Occipital lobe (tissue), 3 donors: ENCODE measurements at places on chromosomes 3 and 15.

- no peak for DNase-seq
Measured at GRCh38 chr3:172444821-172445220, 3.4 kb downstream of the GHSR start.

DNA sequence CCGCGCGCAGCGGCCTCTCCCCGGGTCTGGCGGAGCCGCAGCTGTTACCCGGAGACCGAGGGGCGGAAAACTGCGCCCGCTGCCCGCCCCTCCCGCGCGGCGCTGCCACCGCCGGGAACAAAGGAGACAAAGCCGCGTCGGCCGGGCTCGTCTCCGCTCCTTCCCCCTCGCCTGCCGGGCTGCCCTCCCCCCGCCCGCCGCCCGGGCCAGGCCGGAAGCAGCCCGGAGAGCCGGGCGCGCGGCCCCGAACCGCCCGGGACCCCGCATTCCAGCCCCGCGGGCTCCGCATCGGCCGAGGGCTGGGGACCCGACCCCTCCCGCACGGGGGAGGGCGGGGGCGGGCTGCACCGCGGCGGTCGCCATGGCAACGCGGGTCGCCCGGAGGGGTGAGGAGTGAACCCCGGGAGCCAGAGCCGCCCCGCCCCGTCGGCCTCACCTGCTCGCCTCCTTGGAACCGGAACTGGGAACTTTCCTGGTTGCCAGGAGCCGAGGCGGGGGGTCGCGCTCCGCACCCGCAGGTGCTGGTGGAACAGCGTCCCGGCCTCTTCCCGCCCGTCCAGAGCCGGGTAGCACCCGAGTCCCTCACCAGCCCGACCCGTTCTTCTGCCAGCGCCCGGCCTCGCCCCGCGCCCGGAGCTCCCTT is 448 bp downstream of the PLXNB1 start:
- DNase-seq: peak; percentile 44

- DNase-seq: no peak
Measured at GRCh38 chr3:55895897-55896566, 408.9 kb upstream of the WNT5A start.

DNA sequence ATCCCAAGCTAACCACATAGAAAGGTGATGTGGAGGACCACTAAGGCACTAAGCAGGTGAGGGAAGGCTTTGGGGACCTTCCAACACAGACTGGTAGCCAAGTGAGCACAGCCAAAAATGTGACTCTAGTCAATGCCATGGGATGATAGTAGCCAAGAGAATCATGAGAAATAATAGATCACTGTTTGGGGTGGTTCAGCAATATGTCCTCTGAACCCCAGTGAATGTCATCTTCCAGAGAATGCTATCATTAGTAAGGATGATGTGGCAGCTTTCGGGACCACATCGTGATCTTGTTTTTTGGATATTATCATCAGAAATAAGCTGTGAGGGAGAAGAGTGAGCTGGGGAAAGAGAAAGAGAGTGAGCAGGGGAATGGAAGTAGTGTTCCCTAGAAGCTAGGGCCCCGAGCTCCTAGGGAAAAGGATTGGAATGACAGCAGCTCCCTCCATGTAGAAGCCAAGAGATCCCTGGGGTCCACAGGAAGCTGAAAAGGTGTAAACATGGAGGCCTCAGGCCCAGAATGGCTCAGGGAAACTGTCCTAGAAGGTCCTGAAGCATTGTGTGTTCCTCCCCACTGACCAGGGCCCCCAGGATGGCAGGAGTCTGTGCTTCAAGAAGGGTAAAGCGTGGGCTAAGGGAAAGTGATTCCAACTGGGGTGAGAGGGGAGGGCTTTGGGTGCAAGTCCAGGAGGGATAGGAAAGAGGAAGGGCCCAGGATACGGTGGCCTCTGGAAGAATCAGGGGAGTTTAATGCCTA is 56.6 kb upstream of the KLF13 start:
- no peak for DNase-seq

DNA sequence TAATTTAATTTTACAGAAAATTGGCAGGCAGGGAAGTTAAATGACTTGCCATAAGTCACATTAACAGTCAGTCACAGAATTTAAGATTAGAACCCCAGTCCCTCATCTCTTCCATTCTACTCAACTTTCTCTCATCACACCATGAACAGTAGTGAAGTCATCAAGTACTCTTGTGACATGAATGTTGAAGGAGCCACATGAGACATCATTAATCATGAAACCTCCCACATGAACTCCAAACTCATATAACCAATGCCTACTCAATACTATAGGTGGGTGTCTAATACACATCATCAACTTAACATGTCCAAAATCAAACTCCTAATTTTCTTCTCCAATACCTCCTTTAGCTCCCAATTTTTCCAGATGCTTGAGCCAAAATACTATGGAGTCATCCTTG is 19.5 kb downstream of the PHC3 start:
- no peak for DNase-seq

DNA sequence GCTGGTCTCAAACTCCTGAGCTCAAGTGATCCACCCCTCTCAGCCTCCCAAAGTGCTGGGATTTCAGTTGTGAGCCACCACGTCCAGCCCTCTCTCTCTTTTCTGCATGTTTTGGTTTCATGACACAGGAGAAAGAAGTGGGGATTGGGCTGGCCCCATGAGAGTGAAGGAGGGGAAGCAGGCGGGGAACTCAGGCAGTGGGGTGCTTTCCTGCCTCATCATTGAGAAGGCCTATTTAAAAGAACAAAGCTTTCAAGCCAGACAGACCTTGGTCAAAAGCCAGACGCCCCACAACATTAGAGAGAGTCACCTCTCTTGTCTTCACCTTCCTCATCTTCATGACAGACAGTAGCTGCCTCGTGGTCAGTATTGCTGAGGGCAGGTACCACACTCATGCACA is 15.9 kb downstream of the PSTPIP1 start:
- DNase-seq: no peak

DNA sequence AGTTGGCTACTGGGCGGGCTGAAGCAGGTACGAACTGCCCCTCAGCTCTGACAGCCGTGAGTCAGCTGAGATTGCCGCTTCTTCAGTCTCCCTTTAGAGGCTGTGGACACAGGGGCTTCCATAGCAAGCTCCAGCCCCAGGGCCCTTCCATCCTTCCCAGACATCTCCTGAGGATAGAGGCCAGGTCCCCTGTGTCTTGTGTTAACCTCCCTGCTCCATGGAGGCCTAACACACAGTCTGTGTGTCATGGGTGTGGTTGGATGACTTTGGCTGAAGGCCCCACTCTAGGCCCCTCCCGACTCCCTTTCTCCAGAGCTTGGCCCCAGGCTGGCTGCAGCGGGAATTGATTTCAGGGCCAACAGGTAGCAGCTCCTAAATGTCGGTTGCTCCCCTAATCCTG is 116.1 kb upstream of the TLE3 start:
- DNase-seq: no peak

- DNase-seq: no peak
Measured at GRCh38 chr3:17088602-17089313, 204.0 kb downstream of the PLCL2 start.

GRCh38 chr15:38378161-38378560 is 75.8 kb upstream of the FAM98B start:
- peak; percentile 20 for DNase-seq

DNA sequence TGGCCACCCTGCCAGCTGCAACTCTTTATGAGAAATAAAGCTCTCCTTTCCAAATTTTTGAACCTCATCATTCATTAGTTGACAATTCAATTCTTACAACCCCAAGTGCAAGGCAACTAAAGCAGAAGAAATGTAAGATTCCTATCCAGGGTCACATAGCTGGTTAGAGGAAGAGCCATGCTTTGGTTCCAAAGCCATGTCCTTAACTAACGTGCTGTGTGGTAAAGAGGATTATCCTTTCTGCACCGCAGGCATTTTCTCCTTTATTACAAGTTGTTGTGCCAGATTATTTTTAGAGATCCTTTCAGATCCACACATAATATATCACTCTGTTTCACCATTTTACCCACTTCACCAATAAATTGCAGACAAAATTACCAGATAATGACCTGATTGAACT is 36.5 kb downstream of the TM4SF18 start:
- no peak for DNase-seq

- no peak for DNase-seq
Measured at GRCh38 chr3:124261306-124261705, 269.4 kb upstream of the ROPN1 start.

DNA sequence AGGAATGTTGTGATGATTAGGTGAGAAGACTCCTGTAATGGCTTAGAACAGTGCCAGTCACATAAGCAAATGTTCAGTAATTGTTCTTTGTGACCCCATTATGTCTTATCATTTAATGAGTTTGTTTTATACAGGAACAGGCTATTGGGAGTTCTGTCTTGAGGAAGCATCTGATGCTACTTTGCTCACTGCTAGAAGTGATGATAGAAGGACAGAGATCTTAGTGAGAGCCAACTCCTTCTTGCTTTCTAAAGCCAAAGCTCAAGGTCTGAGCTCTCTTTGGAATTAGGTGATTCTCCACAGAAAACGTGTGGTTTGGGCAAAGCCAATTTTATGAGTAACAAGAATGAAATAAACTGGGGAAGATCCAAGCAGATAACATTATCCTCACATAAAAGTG is 214.8 kb downstream of the LRTM1 start:
- no peak for DNase-seq

DNA sequence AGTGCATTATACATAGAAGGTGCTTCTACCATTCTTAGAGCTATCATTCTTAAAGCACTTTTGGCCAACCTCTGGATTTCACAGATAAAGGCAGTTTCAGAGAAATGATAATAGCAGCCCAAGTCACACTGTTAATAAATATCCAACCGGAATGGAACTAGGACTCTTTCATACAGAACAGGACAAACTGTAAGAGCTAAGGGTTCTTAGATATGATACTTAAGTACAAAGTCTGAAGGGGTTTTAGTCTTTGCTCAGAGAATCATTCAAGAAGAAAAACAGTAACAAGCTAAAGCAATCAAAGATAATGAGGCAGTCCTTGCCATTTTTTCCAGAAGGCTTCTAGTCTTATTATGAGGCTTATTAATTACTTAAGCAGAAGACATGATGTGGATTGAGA is 239.0 kb downstream of the ERC2 start:
- DNase-seq: no peak

DNA sequence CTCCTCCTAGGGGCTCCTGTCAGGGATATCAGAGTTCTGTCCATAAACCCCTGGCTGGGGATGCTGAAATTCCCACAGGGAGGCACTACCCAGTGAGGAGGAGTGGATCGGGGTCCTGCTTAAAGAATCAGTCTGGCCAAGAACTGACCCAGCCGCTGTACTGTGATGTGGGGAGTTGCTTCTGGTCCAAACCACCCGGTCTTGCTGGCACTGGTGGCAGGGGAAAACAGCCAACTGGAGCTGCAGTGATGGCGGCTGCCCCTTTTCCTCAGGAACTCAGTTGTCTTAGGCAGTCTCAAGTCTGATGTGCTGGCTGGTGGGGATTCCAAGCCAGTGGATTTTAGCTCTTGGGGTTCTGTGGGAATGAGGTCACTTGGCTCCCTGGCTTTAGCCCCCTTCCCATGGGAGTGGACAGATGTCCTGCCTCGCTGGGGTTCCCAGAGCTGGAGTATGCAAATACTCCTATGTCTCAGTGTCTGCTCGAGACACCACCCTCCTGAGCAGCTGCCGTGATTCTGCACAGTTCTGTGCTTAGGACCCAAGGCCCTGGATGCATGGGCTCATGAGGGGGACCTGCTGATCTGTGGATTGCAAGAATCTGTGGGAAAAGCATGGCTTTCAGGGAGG is 97.1 kb downstream of the SLC25A26 start:
- DNase-seq: no peak

- no peak for DNase-seq
Measured at GRCh38 chr3:66377800-66378199, 123.0 kb downstream of the LRIG1 start.

DNA sequence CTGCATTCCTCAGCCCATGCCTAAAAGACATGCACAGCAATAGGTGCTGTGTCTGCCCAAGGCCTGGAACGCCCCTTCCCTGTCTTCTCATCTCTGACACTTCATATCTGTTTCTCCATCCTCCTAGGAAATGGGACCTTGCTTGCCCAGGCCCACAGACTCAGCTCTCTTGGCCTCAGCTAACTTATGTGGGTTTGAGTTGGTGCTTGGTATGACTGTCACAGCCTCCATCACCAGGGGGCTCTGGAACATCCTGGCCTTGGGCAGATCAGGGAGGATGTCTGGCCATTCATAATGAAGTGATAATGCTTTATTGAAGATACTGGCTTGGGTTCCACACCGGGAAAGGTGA is 156.7 kb upstream of the SMAD3 start:
- no peak for DNase-seq

DNA sequence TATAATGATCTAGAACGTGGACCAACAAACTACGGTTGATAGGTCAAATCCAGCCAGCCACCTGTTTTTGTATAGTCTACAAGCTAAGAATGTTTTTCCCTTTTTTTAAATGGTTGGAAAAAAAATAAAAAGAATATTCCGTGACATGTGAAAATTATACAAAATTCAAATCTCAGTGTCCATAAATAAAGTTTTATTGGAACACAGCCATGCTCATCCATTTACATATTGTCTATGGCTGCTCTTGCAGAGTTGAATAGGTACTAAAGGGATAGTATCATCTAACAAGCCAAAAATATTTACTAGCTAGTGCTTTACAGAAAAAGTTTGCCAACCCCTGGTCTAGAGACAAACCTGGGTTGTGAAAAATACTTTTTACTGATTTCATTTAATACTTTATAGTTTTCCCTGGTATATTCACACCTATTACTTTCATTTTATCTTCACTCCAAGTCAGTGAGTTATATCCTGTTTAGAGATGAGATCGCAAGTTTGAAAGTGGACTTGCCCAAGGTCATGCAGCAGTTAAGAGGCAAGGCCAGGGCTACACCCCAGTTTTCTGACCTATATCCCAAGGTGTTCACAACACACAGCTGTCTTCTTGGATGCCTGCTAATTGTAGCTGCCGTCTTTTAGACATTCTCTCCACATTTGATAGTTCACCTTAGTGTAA is 58.4 kb downstream of the IGF2BP2 start:
- DNase-seq: no peak

DNA sequence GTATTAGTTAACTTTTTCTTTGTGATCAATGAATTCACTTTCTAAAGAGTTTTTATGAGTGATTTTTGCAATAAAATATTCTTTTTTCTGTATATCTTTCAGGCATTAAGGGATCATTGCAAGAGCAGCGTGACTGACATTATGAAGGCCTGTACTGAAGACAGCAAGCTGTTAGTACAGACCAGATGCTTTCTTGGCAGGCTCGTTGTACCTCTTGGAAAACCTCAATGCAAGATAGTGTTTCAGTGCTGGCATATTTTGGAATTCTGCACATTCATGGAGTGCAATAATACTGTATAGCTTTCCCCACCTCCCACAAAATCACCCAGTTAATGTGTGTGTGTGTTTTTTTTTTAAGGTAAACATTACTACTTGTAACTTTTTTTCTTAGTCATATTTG is 24.4 kb downstream of the SELENOT start:
- DNase-seq: no peak
